ENCODE measurements at places on chromosomes 2 and 18.

GRCh38 chr2:142069251-142069888 is 61.4 kb downstream of the LRP1B start:
- no peak for DNase-seq

DNA sequence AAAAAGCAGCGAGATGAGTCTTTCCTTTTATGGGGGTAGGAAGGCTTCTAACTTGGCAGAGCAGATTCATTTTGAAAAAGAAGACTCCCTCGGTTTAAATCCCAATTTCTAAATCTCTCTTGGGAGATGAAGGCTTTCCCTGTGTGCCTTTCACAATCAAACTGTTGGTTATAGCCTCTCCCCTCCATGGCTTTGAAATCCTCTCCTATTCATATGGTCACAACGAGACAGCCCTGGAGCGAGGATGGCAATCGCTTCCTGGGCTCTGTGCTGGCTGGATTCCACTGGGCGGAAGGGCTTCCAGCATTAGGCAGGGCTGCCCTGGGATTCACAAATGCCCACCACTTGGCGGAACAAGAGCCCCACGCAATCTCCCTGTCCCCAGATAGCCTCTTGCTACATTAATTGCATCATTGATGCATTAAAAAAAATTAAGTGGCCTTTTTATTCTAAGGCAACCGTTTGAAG is 1.6 kb downstream of the CAVIN2 start:
- DNase-seq: no peak

DNA sequence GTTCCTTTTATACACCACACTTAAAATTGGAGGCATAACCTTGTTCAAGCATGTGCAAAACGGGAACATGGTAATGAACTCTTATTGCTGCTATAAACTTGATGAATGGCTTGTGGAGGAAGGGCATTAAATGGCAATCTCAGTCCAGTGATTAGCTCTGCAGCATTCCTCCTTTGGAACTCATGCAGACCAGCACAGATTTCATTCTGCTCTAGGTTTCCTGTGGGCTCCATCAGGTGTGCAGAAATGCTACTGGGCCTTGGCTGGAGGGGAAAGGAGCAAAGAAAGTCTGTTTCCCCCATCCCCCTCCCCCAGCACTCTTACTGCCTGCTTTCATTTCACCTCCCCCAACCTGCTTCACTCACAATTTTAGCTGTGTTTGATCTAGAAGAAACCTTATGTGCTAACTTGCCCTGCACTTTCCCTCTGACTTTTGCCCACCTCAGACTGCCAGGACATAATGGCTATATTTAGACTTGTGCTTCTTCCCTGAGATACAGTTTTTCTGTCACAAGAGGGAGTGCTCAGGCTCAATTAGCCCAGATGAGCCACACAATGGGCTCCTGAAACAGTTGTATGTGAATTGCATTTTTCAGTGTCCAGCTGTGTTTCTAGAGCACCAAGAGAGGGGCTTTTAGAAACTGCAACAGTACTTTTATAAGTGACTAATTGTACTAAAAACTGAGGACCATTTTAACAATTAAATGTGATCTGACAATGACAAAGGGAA is 109.8 kb downstream of the FSHR start:
- no peak for DNase-seq

DNA sequence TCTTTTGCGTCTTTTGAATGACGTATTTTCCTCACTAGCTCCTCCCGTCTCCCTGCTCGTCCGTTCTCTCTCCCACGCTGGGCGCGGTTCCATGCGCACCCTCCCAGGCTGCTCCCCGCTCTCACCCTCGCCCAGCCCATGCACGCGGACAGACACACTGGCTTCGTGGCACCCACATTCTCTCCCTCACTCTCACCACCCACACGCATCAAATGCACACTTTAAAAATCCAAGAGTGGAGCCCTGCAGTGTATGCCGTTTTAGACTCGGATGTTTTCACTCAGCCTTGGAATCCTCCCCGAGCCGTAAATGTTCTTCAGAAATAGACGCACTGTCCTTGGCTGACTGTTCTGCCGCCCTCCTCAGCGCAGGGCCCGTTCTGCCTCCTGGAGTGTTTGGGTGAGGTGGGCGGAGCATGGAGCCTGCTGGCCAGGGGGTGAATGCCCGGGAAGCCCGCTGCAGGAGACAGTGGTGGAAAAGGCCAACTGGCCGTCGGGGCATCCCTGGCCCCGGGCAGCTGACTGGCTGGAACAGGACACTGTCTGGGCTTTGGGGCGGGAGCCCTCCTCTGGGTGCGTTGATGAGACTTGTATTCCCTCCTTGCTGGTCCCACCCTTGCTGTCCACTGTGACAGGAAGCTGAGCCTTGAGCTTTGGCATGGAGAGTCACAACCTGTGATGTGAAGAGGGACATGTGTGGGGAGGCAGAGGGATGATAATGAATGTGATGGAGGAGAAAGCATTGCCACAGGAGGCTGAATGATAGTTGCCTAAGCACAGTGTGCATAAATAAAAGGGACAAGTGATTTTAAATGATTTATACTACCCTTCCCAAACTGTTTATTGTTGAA is 35.4 kb upstream of the LYPD6B start:
- no peak for DNase-seq

DNA sequence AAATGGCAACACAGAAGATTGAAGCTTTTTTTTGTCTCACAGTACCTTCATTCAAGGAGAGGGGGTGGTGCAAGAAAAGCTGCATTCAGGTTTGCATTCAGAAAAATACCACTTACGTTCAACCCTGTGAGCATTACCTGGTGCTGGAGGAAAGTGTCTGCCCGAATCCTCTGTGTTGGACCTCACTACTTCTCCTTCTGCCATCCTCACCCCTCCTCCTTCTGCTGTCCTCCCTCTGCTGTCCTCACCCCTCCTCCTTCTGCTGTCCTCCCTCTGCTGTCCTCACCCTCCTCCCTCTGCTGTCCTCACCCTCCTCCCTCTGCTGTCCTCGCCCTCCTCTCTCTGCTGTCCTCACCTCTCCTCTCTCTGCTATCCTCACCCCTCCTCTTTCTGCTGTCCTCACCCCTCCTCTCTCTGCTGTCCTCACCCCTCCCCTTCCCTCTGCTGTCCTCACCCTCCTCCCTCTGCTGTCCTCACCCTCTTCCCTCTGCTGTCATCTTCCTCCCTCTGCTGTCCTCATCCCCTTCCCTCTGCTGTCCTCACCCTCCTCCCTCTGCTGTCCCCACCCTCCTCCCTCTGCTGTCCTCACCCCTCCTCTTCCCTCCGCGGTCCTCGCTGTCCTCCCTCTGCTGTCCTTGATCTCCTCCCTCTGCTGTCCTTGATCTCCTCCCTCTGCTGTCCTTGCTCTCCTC is 11.3 kb downstream of the GAD1 start:
- DNase-seq: no peak

DNA sequence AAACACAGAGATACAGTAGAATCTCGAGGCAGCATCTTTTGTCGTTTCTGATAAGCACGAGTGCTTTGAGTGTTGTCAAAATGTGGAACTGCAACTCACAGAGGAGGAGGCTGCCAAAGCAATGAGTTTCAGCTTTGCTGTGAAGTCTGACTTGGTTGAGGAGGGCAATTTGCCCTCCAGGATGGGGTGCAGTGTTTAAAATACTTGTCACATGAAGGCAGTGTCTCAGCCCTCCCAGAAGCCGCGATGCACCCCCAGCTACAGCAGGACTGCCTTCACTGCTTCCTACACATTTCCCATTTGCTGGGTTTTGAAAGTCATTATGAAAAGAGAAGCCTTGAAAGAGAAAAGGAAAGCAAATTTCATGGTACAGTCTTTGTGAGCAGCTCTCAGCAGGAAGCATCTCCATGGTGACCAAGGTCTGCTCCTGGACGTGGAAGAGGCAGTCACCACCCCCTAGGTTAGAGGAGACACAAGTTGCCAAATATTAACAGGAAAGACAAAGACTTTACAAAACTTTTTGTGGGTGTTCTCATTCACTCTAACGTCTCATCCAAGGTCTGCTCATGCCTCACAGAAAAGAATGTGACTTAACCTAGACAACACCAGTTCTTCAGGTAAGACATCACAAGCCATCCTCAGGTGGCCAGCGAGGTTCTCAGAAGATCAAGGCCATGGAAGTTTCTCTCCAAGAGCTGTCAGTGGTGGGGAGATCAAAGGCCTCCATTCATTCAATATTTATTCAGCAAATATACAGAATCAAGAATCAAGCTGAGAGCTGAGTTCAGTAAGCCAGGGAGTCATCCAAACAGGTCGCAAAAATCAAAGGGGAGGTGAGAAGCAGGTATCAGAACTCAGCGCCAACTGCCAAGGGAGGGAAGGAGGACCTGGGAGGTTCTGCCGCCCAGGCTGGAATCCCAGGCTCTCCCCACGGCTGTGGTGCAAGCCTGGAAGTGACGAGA is 476.0 kb downstream of the EIPR1 start:
- DNase-seq: no peak

- DNase-seq: no peak
These were observed 73.1 kb downstream of the MAPRE2 start for GRCh38 chr18:35114305-35114704.

- DNase-seq: no peak
These were observed 55.3 kb upstream of the YWHAQ start for GRCh38 chr2:9686061-9686460.

DNA sequence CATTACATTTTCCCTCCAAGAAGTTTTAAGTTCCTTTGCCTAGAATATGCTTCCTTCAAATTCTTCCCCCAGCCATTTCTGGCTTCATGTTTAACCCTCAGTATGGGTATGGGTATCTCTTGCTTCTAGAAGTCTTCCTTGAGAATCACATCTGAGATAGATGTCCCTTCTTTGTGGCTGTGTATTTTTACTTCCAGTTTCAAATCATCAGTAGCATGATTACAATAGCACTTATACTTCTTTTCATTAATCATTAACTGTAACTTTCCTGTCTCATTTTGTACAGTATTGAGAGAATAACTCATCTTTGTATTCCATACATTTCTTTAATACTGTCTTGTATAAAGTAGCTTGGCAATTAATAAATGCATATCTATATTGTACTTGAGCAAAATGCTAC is 17.3 kb upstream of the PDE1A start:
- no peak for DNase-seq

DNA sequence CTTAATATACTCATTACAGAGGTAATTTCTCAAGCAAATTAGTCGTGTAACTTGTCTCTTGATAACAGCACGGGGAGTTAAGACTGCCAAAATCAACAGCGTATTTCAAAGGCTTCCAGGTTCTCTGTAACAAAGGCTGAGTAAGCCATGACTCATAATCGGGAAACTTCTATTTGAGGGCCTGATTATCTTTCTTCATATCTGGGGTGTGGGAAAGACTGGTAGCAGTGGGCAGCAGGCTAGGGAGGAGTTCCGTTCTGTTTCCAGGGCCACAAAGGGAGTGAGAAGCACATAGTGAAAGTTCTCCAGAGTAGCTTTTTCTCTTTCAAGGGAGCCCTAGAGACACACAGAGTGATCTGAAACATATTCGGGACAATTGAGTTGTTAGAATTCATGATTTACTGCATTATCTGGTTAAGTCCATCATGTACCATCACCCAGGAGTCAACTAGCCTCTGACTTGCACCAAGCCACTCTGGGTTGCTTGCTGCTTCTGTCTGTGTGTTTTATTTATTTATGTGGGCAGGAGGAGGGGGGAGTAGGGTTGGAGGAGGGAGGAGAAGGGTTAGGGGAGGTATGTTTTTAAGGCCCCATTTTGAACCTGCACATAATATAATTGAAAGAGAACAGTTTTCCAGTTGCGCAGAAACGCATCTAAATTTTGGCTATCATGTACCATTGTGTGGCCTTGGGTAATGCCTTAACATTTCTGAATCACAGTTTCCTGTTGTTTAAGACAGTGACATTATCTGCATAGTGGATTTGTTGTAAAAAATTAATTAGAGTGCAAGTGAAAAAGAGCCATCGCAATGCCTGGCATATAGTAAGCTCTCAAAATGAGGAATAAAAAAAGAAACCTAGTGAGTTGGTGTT is 80.5 kb upstream of the ITPRID2 start:
- DNase-seq: no peak

- DNase-seq: no peak
These were observed 34.0 kb upstream of the ITPRID2 start for GRCh38 chr2:181857483-181857882.

- DNase-seq: no peak
These were observed 83.0 kb downstream of the CMPK2 start for GRCh38 chr2:6782517-6783237.

DNA sequence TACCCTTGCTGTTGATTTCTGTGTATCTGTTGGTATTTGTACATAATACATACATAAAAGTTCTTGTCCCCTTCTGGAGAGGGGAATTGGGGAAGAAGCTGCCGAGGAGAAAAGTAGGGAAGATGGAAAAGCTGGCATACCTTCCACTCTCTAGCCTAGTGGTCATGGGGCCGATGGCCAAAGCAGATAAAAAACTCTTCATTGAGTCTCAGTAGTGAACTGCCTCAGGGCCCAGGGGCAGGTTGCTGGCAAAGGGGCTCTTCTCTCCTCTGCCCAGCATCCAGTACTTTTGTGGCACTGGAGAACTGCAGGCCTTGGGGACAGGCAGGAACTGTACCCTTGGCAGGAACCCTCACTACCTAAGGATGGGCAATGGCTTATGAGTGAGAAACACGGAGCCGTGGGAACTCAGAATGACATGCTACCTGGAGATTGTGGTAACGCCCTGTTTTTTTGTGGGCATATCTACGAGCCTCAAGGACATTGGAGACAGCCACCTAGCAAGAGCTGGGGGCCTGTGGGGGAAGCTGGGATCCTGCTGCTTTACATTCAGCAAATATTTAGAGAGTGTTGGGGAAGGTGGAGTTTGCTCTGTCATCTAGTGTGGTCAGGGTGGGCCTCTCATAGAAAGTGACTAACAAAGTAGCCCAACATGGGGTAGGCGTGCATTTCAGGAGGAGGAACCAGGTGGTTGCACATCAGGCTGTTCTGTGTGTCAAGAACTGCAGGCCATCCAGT is 22.6 kb upstream of the ITGB6 start:
- DNase-seq: no peak

DNA sequence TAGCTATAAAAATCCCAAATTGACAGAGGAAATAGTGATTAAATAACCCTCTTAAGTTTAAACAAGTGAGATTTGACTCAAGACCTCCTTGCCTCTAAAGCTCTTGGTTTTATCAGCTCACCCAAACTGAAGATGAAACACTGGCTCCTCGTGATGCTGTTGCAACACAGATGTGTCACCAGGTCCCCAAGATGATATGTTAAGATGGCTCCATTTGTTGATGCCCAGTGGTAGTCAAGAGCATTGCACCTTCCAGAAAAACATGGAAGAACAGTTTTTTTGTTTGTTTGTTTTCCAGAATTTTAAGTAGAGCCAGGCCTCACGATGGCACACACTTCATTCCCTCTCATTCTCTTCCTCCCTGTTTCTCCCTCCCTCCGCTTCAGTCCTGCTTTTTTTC is 399.8 kb downstream of the TXNL1 start:
- DNase-seq: no peak

GRCh38 chr2:204346906-204347305 is 198.4 kb upstream of the PARD3B start:
- no peak for DNase-seq

DNA sequence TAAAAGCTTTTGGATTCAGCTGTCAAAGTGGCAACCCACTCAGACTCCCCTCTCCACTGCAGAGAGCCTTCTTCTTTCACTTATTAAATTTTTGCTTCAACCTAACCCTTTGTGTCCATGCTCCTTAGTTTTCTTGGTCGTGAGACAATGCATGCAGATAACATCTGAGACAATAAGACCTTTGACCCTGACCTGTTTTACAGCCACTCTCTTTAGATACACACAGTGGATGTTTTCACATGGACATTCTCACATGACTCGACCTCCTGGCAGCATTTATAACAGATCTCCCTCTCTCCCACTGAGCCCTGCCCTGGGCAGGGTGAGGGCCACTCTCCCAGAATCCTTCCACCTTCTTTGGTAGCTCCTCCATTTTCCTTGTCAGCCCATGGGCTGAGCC is 30.4 kb upstream of the IL36G start:
- DNase-seq: no peak

Measured in cortex of kidney (tissue), 1 donor.